ENCODE measurements at places on chromosomes 4 and X.

- DNase-seq, result no peak
Measured at GRCh38 chr4:20443015-20443805, 191.5 kb downstream of the SLIT2 start.

- no peak for DNase-seq
Measured at GRCh38 chrX:54452920-54453319, 12.7 kb downstream of the TSR2 start.

DNA sequence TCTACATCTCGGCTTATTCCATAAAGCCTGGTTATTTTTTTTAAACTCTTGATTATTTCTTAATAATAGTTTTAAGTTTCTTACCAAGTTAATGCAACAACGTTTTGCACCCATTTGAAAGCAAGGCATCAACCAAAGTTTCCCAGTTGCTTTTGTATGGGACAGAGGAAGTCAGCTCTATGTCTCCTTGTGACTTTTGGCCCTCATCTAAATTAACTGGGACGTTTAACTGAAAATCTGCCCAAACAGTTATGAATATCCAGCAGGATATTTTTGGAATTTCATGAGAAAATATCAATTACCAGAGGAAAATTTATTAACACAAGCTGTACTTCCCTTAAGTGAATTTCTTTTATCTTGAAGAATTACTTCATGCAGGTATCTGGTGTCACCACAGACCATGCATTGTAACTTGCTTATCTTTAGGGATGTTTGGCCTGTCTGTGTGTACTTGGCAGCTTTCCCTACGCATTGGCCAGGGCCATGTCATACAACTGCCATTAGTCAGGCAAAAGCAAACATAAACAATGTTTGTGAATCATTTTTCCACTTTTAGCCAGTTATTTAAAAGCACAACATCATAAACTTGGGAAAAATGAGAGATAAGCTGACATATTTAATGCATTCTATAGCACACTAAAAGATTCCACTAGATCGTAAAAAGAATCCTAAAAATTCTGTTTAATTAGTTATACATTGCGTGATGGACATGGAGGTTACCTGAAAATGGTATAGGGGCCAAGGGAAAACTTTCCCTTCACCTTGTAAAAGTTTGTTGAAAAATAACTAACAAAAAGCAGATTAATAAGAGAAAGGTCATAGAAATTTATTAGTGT is 101.4 kb upstream of the PDE5A start:
- DNase-seq, result no peak

DNA sequence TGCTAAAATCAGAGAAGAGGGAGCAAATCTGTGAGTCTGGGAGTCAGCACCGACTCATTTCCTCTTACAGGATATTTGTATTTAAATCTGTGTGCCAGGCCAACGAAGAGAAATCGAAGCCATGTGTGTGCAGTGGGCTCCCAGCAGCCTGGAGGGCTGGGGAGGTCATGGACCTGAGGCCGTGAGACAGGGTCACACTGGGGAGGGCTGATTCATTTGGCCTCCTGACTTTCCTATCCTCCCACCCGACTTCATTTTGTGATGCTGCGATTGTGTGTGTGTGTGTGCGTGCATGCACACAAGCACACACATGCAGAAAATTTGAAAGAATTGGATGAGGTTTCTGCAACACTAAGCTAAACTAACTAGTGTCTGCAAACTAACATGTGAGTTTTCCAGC is 48.7 kb upstream of the STX18 start:
- no peak for DNase-seq

DNA sequence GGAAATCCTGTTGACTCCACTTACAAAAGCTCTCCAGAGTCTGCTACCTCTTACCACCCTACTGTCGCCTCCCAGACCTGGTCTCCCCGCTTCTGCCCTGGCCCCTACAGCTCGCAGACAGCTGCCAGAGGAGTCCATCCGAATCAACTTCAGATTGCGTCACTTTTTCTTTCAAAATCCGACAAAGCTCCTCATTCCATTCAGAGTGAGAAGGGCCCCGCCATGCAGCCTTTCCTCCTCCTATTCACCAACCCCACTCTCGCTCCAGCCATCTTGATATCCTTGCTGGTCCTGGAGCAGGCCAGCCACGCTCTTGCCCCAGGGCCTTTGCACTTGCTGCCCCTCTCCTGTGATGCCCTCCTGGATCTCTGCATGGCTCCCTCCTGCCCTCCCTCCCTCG is 5.2 kb upstream of the OPN1LW start:
- no peak for DNase-seq

GRCh38 chr4:1463927-1464540 is 57.8 kb upstream of the NKX1-1 start:
- DNase-seq, result no peak

- no peak for DNase-seq
Measured at GRCh38 chrX:9786798-9787635, 788 bp downstream of the SHROOM2 start.

GRCh38 chr4:77235289-77235854 is 78.4 kb downstream of the CCNG2 start:
- no peak for DNase-seq

DNA sequence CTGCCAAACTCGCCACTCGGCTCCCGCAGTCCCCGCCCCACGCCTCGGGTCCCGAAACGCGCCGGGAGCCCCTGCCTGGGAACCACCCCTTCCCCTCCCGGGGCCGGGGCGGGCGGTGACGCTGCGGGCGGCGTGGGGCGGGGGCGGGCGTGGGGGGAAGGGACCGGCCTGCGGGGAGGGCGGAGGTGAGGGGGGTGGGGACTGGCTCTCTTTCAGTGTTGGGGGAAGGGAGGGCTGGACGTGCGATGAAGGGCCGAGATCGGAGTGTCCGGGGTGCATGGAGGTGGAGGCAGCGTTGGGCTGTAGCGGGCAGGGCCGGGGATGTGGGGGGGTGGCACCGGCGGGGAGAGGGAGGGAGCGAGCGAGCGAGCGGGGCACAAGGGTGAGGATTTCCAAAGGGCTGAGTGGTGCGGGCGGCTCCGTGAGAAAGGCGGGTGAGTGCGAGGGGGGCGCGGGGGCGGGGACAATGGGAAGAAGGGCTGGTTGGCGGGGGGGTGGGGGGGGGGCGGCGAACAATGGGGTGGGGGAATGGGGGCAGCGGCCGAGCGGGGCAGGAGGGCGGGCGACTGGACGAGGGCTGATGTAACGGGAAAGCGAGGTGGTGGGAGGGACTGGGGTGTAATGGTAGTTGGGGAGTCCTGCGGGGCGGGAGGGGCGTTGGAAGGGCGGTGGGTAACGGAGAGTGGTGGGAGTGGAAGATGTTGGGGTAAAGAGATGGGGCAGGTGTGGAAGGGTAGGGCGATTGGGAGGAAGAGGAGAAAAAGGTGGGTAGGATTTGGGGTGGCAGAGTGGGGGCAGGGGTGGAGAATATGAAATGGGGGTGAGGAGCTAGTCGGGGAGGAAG is 578 bp downstream of the DCUN1D4 start:
- DNase-seq, result no peak

- DNase-seq, result no peak
Measured at GRCh38 chr4:112857461-112857860, 192.0 kb upstream of the ANK2 start.

DNA sequence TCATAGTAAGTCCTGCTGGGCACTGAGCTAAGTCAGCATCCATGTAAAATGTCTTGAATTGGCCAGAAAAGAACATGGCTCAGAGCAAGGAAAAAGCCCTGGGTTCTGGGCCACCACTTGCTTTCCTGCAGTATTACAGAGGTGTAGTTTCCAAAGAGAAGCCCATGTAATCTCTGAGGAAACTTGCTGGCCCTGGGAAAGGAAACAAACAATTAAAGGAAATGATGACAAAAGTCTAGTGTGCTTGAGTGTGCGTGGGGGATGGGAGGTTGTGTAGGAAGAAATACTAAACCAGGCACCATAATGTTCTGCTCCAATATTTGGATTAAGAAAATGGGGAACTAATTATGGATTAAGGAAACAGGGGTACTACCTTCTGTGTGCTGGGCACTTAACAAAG is 39.5 kb upstream of the SMIM10L2A start:
- no peak for DNase-seq

DNA sequence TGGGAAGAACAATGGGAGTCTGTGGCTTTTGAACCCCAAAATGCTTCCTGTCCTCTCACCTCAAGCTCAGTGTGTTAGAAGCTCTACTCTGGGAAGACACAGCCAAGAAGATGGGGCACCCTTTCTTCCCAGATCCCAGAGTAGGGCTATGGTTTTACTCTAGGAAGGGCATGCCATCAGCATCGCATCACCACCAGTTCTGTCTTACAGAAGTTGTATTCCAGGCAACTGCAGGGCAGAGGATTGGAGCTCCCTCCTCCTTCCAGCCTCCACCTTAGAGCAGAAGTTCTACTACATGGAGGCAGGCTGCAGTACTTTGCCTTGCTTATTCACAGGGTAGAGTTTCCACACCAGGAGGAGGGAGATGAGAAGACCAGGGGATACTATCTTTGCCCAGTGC is 18.1 kb upstream of the ZFX start:
- no peak for DNase-seq

GRCh38 chr4:2412534-2412884 is 5.9 kb downstream of the ZFYVE28 start:
- no peak for DNase-seq

- no peak for DNase-seq
Measured at GRCh38 chrX:17459008-17459611, 84.1 kb downstream of the NHS start.

GRCh38 chr4:26372525-26373172 is 51.8 kb downstream of the RBPJ start:
- DNase-seq, result no peak

- DNase-seq, result no peak
Measured at GRCh38 chr4:137635601-137636000, 103.3 kb upstream of the PCDH18 start.

- DNase-seq, result no peak
Measured at GRCh38 chr4:81573840-81574239, 102.1 kb upstream of the RASGEF1B start.

DNA sequence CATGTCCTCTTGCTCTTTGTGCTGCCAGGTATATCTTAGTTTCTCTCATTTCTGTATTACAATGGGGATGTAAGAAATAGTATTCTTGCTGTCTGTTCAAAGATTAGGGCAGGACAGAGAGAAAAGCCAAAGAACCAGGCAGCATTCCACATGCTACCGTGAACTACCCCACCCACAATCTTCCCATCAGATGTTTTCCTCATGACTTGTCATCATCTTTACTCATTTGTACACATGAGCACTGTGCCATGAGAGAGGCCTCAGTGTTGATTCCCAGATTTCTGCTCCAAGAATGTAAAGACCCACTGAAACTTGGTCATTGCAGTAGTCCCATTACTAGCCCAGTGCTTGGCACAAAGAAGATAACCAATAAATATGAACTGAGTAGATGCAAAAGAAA is 354.6 kb upstream of the RASGEF1B start:
- DNase-seq, result no peak

DNA sequence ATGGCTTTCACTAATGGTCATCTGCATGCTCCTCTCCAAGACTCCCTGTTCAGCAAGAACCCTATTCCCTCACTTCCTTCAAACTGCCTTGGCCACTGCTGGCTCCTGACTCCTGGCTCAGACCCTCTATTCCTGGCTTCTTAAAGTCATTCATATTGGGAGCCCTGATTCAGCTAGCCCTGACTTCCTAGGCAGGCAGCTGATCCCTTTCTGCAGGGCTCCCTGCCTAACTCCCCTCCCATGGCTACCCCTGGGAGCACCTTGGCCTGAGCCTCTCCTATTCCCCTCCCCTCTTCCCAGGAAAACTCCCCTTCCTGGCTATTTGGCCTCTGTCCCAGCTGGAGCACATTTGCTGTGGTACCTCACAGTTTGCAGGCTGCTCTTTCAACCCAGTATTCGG is 154.9 kb upstream of the PJA1 start:
- DNase-seq, result no peak

DNA sequence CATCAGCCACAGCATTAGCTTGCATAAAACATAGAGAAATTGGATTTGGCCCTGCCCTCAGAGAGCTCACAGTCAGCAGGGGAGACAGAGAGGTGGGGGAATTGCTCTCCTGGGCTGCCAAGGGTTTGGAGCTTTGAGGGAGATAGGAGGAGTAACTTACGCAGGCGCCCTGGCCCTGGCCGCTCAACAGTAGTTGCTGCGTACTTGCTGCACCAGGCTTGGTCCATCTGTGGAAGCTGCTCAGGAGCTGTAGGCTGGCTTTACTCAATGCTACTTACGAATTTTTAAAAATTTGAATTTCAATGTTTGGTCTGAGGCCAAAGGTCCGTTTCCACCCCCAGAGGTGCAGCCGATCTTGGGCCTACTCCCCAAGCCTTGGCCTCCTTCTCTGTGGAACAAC is 83.3 kb downstream of the CPZ start:
- DNase-seq, result no peak

DNA sequence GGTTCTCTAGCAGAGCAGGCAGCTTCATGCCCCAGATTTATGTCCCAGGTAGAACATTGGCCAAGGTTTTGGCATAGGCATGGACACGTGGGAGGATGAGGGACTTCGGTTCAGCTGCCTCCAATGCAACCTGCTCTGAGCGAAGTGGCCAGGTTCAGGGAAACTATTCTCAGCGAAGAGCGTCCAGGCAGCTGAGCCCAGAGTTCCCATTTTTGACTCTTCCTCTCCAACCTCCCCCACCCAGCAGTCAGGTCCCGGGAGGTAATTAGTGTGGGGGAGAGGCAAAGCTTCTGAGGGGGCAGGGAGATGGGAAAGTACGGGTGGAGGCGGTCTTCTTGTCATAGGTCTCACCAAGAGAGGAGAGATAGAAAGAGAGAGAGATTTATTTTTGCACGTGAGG is 1.0 kb downstream of the GABRA4 start:
- DNase-seq, result no peak

DNA sequence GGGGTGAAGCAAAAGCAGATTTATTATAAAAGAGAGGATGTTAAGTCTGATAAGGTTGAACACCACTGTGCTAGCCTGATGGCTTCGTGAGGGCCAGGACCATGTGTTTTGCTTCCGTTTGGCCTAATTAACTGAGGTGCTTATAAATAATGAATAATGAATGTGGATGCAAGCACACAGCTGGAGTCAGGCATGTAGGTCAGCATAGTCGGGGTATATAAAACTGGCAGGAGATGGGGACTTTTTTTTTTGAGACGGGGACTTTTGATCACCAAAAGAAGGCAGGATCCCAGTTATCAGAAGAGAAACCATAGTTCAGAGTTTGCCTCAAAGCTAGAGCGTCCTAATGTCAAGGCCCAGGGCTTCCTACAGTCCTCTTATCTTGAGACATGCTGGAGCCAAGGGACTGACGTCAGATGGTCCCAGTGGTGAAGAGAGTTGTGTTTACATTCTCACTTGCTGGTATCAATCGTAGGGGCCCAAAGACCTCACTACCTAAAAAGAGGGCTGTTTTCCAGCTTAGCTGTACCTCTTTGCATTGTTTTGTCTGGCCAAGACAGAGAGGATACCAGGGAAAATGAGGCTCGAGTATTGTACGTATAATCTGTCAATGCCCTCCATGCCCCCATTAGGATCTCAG is 50.4 kb downstream of the RTL9 start:
- DNase-seq, result no peak

GRCh38 chr4:120263618-120264017 is 197.0 kb upstream of the MAD2L1 start:
- no peak for DNase-seq

GRCh38 chrX:14801136-14801535 is 71.7 kb downstream of the FANCB start:
- no peak for DNase-seq

GRCh38 chr4:183291070-183291469 is 29.0 kb downstream of the CLDN22 start:
- DNase-seq, result no peak

GRCh38 chrX:138908577-138908976 is 197.1 kb upstream of the FGF13 start:
- DNase-seq, result no peak

Data from cerebellar nuclear complex (tissue), 1 donor.